Suppressor macrophage (primary cell): ENCODE measurements at places on chromosomes 16 and 17.

DNA sequence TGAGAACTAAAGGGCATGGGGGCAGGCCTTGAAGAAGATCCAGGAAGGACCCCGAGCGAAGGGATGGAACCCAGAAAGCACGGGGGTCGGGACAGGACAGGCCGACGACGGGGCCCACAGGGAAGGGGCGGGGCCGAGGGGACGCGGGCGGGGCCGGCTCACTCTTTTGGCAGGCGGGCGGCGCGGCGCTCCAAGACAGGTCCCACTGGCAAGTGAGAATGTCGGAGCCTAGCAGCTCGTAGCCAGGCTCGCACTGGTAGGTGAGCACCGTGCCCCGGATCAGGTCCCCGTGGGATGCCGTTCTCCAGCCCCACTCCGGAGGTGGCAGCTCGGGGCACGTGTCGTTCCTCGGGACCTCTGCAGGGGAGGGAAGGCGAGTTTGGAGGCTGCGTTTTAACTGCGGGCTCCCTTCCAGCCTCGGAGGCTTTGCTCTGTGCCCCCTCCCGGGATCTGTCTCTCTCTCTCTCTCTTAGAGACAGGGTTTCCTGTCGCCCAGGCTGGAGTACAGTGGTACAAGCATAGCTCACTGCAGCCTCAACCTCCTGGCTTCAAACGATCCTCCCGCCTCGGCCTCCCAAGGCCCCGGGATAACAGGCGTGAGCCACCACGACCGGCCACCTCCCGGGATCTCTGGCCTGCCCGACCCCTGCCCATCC is 13.7 kb upstream of the CDIPT start:
- peak; percentile 22 for DNase-seq

- peak; percentile 17 for DNase-seq
Observed at GRCh38 chr16:74736531-74737157, 36.0 kb upstream of the MLKL start.

DNA sequence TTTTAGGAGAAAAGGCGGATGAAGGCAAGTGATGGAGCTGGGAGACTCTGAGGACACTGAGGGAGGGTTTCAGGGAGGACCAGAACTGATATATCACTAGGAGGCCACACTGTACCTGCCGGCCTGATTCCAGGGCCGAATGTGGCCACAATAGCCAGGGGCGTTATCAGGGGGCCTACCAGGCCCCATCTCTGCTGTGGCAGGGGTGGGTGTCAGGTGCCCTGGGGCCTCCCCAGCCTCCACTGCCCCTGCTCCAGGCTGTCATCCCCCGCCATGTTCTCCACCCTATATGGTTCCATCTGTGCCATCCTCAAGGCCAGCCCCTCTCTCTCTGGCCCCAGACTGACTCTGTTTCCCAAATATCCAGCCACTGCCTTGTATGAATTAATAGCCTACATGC is 246.5 kb downstream of the GSG1L start:
- DNase-seq: no peak

DNA sequence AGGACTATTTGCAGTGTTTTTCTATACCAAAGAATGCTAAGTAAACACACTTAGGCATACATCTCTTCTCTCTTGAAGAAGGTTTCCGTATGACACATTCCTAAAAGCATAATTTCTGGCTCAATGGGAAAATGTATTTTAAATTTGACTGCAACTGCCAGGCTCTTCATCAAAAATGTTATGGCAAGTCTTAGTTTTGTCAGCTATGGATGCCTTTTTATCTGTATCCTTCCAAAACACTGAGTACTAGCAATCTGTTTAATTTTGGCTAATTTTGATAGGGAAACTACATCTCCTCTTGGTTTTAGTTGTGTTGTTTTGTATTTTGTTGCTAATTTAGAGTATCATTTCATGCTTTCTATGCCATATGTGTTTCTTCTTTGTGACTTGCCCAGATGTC is 35.4 kb downstream of the MRPS23 start:
- no peak for DNase-seq

DNA sequence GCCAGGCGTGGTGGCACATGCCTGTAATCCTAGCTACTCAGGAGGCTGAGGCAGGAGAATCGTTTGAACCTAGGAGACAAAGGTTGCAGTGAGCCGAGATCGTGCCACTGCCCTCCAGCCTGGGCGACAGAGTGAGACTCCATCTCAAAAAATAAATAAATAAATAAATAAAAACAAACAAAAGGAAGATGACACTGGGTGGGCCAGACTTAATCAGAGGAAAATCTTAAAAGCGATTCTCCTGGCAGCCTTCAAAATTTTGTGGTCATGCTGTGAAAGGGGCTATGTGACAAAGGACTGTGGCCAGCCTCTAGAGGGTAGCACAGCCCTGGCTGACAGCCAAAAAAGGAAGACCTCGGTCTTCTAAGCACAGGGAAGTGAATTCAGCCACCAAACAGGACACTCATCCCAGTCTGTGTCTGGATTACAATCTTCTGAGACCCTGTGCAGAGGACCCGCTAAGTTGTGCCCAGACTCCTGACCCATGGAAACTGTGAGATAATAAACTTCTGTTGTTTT is 391.1 kb downstream of the CNTNAP4 start:
- DNase-seq: peak; percentile 5

GRCh38 chr16:53131050-53131362 is 76.2 kb downstream of the CHD9 start:
- no peak for DNase-seq

GRCh38 chr17:16529906-16530305 is 37.9 kb upstream of the LRRC75A start:
- DNase-seq: no peak

GRCh38 chr16:59060207-59060606 is 326.1 kb upstream of the GOT2 start:
- DNase-seq: no peak

GRCh38 chr16:73213732-73214455 is 166.0 kb upstream of the ZFHX3 start:
- no peak for DNase-seq

DNA sequence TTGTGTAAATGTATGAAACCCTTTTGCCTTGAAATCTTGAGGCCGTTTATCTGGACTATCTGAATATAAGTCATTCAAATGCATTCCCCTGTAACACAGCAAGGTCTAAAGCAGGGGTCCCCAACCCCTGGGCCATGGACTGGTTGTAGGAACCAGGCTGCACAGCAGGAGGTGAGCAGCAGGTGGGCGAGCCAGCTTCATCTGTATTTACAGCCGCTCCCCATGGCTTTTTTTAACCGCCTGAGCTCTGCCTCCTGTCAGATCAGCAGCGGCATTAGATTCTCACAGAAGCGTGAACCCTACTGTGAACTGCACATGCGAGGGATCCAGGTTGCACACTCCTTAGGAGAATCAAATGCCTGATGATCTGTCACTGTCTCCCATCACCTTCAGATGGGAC is 24.1 kb downstream of the DNAH3 start:
- DNase-seq: no peak

DNA sequence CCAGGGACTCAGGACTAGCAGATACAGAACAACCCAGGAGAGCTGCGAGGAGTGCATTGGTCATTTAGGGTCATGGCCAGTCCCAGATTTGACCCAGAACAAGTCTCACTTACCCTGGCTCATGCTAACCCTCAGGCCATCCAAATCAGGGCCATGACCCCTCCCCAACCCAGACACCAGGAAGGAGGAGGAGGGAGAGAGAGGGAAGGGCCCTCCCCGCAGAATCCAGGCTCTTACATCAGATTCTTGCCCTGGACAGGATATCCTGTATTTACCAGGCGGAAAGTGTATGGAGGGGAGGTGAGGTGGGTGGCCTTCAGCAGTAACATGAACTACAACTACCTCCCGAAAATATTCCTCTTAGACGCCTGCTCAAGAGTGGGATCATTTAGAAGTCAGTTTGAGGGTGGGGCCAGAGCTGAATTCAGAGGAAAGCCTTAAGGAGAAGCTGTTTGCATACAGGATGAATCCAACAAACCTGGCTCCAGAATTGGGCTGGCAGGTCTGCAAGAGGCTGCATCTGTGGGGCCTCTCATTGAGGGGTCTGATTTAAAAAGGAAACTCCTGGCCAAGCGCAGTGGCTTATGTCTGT is 2.1 kb downstream of the VAT1 start:
- peak; percentile 55 for DNase-seq

DNA sequence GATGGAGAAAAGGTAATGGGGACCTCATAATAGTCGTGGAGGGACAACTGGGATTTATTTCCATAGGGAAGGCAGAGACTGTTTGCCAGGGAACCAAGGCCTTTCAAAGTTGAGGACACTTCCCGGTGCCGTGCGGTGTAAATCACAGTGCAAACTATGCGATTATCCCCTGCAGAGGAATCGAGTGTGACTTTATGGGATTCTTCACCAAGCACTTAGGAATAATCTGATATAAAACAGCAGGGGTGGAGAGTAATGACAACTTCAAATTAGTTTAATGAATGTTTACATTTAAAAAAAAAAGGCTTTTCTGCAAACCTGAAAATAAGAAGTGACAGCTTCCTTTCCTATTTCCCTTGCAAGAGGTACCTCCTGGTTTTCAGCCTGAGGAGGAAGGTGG is 538.2 kb downstream of the MAF start:
- DNase-seq: no peak
